SHP77 treated with DMSO at 0.1 percent for 48 hours (cell line): ENCODE measurements at places on chromosomes 1 and 21.
A peak's percentile ranks its signal among the peaks of the same experiment; 100 is the strongest.

- no peak for DNase-seq
Observed at GRCh38 chr1:3534803-3535637, 76.3 kb downstream of the MEGF6 start.

GRCh38 chr1:84506729-84507453 is 510 bp upstream of the GNG5 start:
- DNase-seq: no peak

DNA sequence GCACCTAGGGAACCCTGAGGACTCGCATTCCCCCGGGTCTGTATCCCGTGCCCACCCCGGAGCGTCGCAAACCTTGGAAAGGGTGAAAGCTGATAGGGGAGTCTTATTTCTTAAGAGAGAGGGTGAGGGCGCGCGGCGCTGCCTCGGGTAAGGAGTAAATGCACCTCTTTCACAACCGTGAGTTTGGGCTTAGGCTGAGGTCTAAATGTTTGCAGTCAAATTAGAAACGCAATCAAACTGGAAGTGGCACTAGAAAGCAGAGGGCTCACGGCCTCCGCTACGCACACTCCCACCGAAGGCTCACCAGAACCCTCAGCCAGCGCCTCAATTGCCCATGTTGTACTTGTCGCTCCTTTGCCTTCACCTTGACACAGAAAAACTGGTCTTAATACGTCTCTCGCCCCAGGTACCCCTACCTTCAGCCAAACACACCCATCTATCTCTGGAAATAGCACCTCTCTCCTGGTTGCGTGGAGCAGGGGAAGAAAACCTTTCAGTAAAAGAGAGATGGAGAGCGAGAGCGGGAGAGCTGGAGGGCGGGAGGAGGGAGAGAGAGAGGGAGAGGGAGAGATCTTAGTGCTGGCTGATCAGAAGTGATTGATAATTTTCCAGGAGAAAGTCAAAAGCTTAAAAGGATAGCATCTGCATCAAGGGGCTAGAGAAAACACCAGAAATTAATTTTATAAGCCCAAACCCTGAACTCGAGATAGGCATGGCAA is 1.7 kb upstream of the HLX start:
- DNase-seq: no peak

GRCh38 chr1:63630666-63631065 is 37.5 kb downstream of the PGM1 start:
- no peak for DNase-seq

DNA sequence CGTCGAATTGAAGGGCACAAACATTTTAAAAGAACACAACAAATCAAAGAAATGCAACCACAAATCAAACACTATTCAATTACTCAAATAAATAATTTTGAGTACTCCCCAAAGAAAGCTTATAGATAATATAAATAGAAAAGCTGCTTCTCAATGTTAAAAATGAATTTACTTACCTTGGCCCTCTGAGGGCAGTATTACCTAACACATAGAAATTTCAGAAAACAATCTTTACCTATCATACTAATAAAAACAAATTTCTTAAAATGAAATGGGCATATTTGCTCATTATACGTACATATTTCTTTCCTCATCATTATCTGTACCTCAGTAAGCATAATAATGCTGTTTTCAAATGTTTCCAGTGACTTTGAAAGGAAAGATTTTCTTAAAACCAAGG is 141.8 kb downstream of the AKT3 start:
- DNase-seq: no peak

DNA sequence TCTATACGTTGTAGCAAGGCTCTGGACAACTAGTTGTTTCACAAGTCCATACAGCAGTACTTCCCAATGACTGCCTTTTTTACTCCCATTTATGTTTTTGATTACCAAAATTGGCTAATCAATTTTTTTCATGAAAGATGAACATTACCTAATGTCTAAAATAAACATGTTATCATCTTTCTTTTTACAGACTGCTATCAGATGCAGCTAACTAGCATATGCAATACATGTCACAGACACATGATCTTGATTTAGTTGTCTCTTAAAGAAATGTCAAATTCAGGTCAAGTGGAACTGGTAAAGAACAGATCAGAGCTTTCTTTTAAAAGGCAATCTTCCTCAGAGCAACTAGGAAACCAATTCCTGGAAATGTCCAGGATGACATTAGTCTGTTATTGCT is 630 bp upstream of the DBT start:
- DNase-seq: no peak

DNA sequence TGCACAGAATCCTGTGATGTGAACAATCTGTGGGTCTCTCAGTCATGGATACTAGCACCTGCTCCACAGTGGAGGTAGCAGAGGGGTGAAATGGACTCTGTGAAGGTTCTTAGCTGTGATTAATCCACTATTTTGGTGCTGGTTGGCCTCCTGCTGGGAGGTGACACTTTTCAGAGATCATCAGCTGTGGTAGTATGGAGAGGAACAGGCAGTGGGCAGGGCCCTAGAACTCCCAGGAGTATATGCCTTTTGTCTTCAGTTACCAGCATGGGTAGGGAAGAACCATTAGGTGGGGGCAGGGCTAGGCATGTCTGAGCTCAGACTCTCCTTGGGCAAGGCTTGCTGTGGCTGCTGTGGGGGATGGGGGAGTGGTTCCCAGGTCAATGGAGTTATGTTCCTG is 54.0 kb upstream of the KCNJ15 start:
- no peak for DNase-seq

GRCh38 chr1:110639724-110640386 is 33.7 kb upstream of the KCNA2 start:
- DNase-seq: no peak

DNA sequence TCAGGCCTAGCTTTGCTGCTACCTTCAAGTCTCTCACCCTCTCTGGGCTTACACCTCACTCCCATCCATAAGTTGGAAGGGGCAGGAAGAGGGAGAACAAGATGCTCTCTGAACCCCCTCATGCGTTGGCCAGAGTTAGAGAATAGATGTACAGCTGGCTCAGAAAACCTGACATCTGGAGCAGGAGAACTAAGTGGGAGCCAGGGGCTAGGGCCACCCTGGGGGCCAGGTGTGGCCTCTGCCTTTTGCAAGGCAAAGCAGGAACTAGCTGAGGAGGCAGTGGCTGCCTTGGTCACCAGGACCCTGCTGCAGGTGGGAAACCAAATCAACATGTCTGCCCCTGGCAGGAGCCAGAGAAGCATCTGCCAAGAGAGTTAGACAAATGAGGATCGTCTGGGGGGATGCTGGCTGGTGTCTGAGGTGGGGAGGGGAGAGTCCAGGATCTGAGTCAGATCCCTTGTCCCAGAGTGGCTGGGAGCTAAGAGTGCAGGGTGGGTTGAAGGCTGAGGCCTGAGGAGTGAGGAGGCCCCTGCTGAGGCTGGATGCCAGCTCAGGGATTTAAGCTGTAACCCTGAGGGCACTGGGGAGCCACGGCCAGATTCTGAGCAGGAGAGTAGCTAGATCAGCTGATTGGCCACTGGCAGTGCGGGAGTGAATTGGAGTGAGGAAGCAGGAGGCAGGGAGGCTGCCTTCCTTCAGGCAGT is 115.0 kb downstream of the EPHB2 start:
- no peak for DNase-seq

DNA sequence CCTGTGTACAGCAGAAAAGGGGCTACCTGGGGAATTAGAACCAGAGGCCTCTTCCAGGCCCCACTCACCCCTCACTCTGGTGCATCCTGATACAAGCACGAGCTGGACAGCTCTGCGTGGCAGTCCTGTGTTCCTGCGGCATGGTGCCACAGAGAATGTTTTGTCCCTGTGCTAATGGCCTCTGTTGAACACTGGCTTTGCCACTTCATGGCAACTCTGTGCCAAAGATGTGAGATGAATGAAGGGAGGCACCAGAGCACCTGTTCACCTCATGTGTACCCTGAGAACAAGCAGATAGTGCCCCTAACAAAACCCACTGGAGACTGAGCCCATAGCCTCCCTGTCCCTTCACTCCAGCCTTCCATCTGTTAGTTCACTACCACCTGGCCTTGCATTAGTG is 199.3 kb upstream of the COA6 start:
- no peak for DNase-seq

- DNase-seq: peak; percentile 10
Observed at GRCh38 chr1:152497273-152497672, 13.3 kb upstream of the LCE5A start.

- no peak for DNase-seq
Observed at GRCh38 chr1:169339773-169340172, 27.8 kb downstream of the NME7 start.

DNA sequence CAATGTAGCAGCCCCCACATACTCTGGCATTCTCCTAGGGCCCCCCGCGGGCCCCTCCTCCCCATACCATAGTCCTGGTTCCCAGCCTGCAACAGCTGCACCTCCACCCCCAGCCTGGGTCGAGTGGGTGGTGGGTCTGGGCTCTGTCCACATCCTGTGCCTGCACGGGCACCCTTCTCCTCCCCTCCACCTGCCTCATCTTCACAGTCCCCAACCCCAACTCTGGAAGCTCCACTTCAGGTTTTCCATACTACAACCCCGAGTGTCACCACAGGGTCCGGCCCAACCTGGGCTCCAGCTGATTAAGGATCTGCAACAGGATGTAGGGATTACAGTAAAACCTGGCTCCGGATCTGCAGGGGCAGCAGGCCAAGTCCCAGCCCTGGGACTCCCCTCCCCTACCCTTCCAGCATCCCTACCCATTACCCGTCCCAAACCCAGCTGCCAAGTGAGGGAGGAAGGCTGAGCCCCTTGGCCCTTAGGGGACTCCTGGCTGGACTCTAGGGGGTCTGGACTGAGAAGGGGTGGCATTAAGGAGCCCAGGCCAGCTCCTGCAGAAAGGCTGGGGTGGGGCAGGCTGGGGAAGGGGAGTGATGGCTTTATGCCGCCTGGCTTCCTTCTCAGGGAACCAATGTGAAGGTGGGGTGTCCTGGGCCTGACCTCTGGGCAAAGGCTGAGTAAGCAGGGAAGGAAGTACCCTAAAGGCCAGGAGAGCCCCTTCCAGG is 116.8 kb downstream of the CASZ1 start:
- peak; percentile 81 for DNase-seq

DNA sequence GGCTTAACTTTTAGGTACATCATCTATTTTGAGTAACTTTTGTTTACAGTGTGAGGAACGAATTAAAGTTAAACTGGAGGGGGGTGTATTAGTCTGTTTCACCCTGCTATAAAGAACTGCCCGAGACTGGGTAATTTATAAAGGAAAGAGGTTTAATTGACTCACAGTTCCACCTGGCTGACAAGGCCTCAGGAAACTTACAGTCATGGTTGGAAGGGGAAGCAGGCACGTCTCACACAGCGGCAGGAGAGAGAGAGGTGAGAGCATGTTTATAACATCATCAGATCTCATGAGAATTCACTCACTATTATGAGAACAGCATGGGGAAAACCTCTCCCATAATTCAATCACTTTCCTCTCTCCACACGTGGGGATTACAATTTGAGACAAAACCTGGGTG is 31.9 kb upstream of the TMEM52 start:
- no peak for DNase-seq

GRCh38 chr1:25100151-25100833 is 132.0 kb downstream of the SYF2 start:
- DNase-seq: peak; percentile 9

DNA sequence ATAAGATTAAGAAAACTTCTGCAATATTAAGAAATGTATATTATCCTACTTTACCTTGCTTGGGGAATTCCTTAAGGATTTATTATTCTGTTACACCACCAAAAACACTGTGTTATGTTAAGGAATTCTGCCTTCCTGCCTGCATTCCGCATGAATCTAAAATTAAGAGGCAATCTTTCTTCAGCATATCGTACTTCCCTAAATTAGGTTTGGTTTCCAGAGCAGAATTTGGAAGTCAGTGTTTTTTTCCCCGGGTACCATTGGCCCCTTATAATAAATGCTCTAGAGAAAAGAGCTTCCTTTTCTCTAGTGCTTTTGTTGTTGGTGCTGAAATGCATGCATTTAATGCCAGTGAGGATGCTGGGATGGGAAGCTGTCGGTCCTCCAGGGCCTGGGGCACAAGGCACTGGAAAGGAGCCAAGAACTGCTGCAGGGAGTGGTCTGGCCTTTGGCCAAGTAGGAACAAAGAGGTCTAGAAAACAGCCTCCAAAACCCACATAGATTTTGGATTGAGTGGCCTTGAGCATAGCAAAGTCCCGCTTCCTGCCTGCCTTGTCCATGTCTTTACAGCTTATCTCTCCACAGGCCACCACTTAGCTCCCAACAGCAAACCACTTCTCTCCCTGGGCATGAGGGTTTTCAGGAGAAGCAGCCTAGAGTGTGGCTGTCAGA is 69.9 kb downstream of the RRAGC start:
- no peak for DNase-seq

DNA sequence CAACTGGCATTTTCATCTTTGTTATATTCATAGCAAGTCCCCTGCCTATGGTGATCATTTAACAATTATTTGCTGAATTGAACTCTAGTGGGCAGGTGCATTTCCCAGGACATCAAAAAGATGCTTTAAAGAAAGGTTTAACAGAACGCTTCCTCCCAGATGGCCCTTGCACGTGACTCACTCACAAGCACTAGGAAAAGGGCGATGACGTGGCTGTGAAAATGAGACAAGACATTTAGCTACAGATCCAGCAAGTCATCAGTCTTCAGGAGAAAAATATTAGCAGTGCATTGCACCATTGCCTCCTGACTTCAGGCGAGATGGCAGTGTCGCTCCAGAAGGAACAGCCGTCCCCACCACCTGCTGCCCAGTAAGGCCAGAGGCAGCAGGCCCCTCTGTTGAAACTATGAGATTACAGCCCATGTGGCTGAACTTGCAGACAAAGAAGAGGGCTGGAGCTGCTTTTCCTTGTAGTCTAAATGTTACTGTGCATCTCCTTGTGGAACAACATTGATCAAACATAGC is 37.2 kb downstream of the DSCAM start:
- no peak for DNase-seq

DNA sequence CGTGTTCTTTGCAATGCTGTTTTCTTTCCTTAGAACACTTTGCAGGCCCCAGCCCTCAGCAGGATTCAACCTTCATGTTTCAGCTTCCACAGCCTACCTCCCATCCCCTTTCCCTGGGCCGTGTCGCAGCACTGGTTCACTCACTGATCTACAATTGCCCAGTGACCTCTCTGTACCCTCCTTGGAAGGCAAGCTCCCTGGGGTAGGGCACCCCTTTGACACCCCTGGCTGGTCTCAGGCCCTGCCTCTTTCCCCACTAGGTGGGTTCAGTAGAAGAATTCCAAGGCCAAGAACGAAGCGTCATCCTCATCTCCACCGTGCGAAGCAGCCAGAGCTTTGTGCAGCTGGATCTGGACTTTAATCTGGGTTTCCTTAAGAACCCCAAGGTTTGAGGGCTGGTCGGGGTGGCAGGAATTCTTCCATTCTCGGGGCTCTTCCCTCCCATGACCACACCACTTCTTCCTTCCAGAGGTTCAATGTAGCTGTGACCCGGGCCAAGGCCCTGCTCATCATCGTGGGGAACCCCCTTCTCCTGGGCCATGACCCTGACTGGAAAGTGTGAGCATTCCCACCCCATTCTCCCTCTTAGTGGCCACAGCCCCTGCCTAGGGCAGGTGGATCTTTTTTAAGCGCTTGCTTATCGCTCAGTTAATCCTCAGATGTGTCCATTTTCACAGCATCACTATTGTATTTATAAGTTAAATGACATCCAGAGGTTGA is 7.3 kb downstream of the RHOC start:
- DNase-seq: no peak

GRCh38 chr1:14303011-14303410 is 295.5 kb upstream of the KAZN start:
- DNase-seq: no peak

- no peak for DNase-seq
Observed at GRCh38 chr1:41495210-41495948, 10.9 kb upstream of the EDN2 start.
